ENCODE measurements at places on chromosomes 7 and 10.

GRCh38 chr10:15222511-15222910 is 54.0 kb upstream of the NMT2 start:
- DNase-seq, result no peak

- DNase-seq, result no peak
Measured at GRCh38 chr7:85074016-85074415, 112.8 kb downstream of the SEMA3D start.

DNA sequence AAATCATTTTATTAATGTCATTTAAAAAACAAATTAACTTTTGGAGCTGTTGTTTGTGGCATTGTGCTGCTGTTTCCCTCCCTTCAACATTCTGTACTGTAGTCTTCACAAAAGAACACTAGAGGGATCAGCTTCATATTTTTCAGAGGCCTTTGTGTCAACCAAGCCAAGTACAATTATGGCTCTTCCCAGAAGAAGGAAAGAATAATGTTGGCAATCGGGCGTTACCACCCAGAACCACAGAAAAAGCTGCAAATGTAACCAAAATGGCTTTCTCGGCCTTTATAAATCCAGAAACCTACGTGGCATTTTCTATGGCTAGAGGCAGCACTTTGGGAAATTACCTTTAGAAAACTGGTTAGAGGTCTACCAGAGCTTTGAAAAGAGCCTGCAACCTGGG is 98.8 kb upstream of the COL1A2 start:
- no peak for DNase-seq

DNA sequence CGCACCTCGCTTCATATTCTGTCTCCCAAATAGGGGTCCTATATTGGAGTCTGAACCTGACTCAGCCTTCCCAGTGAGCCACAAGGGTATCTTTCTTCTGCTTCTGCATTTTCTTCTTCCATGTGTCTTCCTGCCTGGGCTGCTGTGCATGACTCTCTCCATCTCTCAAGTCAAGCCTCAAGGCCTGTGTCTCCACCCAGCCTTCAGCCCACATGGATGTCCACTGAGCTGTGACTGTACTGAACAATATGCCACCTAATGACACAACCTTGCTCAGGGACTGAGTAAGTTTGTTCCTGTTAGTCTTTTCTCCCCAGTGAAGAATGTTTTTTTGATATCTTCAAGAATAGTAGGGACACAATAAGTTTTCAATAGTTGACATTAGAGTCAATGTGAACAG is 162.7 kb upstream of the TBX20 start:
- no peak for DNase-seq

Data from DND-41 (cell line).